ENCODE measurements at places on chromosomes 7 and 10.

DNA sequence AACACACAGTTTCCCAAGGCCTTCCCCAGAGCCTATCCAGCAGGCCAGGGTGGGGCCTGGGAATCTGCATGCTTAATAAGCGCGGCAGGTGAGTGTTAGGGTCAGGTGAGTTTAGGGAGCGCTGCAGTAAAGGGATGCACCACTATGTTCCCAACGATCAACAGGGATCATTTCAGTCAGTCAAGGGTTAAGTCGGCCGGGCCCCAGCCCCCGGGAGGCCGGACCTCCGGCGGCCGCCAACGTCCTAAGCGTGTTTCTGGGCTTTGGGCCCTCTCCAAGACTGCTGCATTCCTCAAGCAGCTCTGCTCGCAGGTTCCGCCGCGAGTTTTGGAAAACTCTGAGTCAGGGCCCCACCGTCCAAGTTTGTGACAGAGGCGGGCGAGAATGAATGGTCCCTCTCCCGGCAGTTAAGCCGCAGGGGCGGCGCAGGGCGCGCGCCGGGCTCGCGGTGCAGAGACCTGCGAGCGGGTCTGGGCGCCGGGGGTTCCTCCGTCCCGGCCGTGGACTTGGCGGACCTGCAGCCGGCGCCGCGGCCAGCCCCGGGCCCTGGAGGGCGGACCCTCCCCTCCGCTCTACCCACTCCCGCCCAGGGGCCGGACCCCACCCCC, 81.6 kb downstream of the ARHGAP22 start:
- DNase-seq, result peak; percentile 93

- DNase-seq, result no peak
These were observed 256.9 kb upstream of the FZD1 start for GRCh38 chr7:91007371-91007770.

DNA sequence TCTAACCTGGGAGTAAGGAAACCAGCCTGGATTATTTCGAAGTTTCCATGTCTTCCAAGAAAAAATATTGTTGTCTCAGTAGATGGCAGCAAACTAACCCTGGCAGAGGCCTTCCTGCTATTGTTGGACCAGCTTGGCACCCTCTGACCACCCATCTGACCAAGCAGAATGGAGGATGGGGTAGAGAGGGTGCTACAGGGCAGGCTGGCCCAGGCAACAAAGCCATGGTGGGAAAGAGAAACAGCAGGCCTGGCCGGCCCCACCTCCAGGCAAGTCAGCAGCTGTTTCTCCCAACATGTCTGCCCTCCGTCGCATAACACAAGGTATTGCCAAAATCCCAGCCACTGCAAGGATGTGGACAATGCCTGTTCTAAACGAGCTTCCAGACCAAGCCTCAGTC, 95.0 kb downstream of the FAM53B start:
- DNase-seq, result no peak

GRCh38 chr7:127911968-127912511, 119.2 kb downstream of the LRRC4 start:
- no peak for DNase-seq

GRCh38 chr10:82887488-82887887, 1012.5 kb downstream of the NRG3 start:
- no peak for DNase-seq

GRCh38 chr10:114603948-114604347, 54.1 kb downstream of the ABLIM1 start:
- DNase-seq, result peak; percentile 45

DNA sequence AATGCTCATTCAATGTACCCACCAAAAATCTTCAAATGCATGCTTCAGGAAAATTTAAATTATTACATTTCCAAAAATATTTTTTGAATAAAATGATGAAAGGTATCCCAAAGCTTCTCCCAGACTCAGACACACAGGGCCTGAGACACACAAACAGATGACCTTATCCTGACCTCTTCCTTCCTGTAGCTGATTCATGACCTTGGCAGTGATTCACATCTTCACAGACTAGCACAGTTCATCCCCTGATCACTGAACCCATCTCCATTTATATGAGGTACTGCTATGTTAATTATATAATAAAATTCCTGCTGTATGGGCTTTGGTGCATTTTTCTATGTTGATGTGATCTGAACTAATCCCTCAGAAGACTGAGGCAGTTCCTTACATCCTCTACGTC, 265.0 kb upstream of the GLI3 start:
- DNase-seq, result peak; percentile 87

DNA sequence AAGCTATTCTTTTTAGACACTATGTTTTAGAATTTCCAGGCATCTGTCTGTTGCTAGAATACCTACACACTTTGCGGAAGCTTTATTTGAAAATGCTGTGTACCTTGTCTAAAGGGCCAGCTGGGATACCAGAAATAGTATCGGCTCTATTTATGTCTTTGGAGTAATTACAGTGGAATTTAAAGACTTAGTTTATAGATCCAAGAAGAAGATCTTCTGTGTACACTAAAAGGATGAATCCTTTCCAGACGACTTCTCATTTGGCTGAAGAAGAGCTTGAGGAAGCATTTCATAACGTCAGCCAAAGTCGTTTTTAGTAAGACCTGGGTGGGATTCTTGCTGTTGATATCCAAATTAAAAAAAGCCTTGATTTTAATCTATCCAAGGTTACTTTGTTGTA, 365.9 kb downstream of the INHBA start:
- DNase-seq, result no peak

GRCh38 chr10:16779384-16779915, 37.8 kb downstream of the RSU1 start:
- no peak for DNase-seq

- no peak for DNase-seq
These were observed 2.4 kb upstream of the COBL start for GRCh38 chr7:51318886-51319579.

DNA sequence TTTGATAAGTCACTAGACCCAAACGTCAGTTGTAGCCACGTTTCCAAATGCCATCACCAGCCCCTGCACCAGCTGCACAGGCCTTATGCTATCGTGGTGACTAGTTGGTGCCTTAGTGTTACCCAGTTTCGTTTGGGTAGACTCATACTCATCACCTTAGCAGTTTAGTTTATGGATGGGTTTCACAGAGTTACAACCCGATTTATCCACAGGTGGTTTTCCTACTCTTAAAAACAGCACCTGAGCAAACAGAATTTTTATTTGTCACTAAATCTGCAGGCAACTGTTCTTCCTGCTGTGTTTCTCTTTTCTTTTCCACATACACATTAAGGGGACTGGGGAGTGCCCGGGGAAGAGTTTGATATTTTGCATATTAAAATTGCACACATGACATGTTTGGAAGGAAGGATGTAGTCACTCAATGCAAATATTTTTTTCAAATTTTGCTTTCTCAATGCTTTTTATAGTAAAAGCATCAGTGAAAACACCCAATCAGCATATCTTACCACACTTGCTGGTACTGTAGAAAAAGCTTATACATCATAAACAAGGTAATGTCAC, 41.6 kb downstream of the PDSS1 start:
- no peak for DNase-seq

- no peak for DNase-seq
These were observed 1056.2 kb downstream of the LRMDA start for GRCh38 chr10:76487582-76487981.

DNA sequence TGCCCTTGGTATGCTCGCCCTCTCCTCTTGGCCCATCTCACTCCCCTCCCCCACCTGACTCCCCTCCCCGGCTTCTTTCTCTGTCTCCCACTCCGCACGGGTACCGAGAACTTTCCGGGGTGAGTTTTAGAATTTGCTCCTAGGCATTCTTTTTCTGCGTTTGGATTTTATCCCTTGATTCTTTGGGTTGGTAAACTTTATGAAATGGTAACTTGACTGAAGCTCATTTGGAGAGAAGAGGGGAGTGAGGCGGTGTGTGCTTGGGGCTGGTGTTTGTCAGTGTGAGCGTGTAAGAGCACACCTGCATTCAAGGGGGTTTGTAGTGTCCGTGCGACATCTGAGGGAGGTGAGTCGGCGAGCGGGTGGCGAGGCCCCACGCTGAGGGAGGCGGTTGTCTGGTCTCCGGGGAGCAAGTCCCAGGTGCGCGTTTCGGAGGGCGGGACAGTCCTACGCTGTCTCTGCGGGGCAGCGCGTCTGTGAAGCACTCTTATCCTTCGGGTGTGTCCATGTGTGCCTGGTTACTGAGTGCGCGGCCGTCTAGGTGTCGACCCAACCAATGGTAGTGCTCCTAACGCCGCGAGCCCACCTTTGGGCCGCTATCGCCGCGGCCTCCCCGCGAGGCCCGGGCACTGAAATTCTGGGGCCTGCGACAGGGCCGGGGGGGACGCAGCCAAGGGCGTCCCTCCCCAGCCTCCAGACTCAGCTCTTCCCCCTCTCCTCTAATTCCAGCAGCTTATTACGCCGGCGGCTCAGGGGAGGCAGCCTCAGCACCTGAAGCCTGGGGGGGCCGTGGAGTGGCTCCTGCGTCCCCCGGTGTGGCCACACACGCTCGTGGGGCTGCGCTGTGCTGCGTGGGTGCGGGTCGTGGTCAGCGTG, 2.6 kb upstream of the ZNF503 start:
- DNase-seq, result peak; percentile 55

GRCh38 chr7:111528331-111528730, 34.0 kb downstream of the IMMP2L start:
- DNase-seq, result no peak

DNA sequence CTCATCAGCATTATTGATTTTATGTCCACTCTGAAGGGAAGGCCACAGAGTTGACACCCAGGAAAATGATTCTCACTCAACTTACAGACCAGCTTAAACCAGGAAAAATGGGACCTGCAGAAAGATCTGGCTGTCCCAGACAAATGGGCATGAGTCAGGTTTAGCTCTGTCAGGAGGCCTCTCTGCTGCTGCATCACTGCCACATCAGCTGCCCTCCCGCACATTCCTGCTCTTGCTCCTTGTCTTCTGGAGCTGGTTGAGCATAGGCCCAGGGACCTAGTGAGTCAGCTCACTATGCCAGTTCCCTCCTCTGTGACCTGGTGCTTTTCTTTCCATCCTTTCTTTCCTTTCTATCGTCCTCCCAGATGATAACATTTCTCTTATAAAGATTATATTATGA, 18.8 kb upstream of the SMNDC1 start:
- peak; percentile 94 for DNase-seq

- peak; percentile 8 for DNase-seq
These were observed 215.6 kb upstream of the CHRM2 start for GRCh38 chr7:136652635-136653370.

DNA sequence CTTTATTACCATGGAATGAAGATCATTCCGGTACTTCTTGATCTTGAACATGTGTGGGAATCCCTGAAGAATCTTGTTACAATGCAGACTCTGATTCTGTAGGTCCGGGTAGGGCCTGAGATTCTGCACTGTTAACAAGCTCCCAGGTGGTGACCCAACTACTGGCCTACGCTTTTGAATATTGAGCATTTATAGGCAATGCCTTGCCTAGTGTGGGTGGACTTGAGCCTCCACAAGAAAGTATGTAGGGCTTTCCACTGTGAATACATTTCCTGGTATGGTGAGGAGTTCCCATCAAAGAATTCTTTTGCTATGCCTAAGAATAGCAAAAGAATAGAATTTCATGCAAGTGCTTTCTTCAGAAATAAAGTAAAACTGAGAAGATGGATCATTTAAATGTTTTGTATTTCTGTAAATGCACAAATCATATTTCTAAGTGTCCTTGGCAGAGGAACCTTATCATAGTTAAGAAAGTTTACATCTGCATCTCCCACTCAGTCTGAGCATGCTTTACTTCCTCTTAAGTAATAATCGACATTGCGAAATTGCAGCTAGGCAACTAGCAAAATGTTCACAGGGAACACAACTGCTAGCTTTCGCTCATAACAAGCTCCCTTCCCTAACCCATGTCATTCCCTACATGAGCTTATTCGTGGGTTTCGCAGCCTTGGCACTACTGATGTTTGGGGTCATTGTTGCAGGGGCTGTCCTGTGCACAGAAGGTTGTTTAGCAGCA, 71.4 kb downstream of the AHR start:
- peak; percentile 87 for DNase-seq

- peak; percentile 77 for DNase-seq
These were observed 47.4 kb downstream of the GPR37 start for GRCh38 chr7:124718032-124718766.

- no peak for DNase-seq
These were observed 37.4 kb upstream of the YAE1 start for GRCh38 chr7:39528849-39529248.

- peak; percentile 72 for DNase-seq
These were observed 66.5 kb upstream of the PRKG1 start for GRCh38 chr10:51007781-51008180.

All from M059J (cell line).